ENCODE measurements at places on chromosomes 13 and 19.

GRCh38 chr13:95457294-95457693 is 95.2 kb upstream of the CLDN10 start:
- H3K4me3 ChIP-seq = no peak overlapping the region
- peaks cover 8% of the 10 kb centered on the region for H3K4me1 ChIP-seq
- H3K27ac ChIP-seq = no peak overlapping the region
- no peaks in the 10 kb centered on the region for H3K27me3 ChIP-seq
- DNase-seq = no peak
- no peaks in the 10 kb centered on the region for H3K36me3 ChIP-seq

DNA sequence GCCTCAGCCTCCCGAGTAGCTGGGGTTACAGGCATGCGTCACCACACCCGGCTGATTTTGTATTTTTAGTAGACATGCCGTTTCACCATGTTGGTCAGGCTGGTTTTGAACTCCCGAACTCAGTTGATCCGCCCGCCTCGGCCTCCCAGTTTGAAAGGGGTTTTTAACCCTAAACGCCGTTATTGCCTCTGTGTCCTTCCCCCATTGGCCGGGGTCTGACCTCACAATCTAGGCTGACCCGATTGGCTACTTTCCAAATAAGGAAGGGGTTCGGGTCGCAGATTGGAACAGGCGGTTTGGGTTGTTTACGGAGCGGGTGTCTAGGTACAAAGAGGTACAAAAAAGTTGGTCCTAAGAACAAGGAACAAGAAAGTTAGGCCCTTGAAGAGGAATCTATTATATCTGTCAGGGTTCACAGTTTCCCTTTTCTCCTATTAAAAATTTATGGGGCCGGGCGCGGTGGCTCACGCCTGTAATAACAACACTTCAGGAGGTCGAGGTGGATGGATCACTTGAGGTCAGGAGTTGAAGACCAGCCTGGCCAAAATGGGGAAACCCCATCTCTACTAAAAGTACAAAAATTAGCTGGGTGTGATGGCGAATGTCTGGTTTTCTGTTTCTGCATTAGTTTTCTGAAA is 1.0 kb downstream of the ZNF253 start:
- H3K27ac ChIP-seq = peak overlapping the region; percentile 88
- no peaks in the 10 kb centered on the region for H3K27me3 ChIP-seq
- H3K4me3 ChIP-seq = peak overlapping the region; percentile 89
- H3K36me3 ChIP-seq = no peaks in the 10 kb centered on the region
- DNase-seq = peak; percentile 51
- H3K4me1 ChIP-seq = peaks cover 16% of the 10 kb centered on the region

DNA sequence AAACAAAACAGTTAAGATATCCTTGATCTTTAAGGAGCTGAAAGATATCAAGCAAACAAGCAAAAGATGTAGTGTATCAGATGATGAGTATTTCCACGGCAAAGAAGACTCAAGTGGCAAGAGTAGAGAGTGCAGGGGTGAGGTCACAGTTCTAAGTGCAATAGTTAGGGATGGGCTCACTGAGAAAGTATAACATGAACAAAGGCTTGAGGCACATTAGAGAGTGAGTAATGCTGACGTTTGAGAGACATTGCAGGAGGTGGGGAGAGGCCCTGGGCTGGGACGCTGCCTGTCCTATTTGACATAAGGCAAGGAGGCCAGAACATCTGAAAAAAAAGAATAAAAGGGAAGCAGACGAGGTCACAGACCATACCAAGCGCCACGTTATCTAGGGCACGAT is 1.4 kb downstream of the DUXA start:
- H3K4me1 ChIP-seq = no peaks in the 10 kb centered on the region
- no peak overlapping the region for H3K27ac ChIP-seq
- DNase-seq = no peak
- no peaks in the 10 kb centered on the region for H3K36me3 ChIP-seq
- no peak overlapping the region for H3K4me3 ChIP-seq

DNA sequence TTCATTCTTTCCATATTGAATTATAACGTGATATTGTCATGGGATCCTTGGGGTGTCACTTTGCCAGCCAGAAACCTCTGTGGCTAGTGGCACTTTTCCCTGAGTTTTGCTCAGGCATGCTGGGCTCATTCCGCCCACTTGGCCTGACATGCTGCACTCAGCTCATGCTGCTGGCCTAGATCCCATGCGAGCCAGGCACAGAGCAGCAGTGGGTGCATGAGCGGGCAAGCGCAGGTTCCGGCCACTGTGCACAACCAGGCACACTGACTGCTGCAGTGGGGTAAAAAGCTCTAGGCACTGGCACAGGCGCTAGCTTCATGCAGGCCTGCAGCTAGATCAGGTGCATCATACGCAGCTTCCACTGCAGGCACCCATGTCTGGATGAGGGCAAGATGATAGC is 221.2 kb downstream of the MAB21L1 start:
- no peaks in the 10 kb centered on the region for H3K4me1 ChIP-seq
- DNase-seq = no peak
- H3K27me3 ChIP-seq = no peaks in the 10 kb centered on the region
- no peaks in the 10 kb centered on the region for H3K36me3 ChIP-seq
- H3K4me3 ChIP-seq = no peak overlapping the region

DNA sequence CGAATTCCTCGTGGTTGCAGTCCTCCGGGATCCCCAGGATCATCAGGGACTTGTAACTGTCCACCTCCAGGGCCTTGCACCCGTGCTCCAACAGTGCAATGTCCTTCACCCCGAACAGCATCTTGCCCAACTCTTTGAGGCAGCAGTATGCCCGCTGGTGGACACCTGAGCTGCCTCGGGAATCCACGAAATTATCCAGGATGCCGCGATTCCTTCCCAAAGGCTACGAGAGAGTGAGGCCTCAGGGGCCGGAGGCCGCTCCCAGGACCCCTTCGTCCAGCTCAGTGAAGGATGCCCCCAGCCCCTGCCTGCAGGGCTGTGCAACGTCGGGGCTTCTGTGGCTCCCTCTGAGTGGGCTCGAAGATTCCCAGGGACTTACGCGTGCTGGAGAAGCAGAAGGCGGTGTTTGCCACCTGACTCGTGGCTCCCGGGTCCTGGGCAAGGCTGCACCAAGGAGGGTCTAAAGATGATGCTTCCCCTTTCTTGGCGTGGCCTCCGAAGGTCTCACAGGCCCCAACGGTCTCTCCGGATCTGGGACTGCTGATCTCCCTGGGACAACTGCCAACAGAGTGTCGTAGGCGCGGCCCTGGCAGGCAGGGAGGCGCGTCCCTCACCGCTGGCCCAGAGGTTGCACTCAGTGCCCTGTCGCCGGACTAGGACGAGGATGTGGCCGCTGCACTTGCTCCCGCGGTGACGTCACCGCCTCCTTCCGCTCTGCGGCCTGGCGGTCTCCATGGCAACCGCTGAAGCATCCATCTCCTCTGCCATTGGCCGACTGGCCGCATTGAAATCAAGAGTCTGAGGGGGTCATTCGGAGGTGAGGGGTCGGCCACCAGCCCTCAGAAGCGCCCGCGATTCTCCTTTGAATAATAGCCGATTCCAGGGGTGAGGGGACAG is at the start of gene PNMA8C:
TSS of gene PNMA8C (minus strand) at position 698 of the 897 bp plus-strand sequence. CDS start at position 121, 577 bp downstream.
- peaks cover 42% of the 10 kb centered on the region for H3K27me3 ChIP-seq
- DNase-seq = no peak
- H3K27ac ChIP-seq = no peak within 1 kb of the TSS
- H3K4me1 ChIP-seq = peaks cover 19% of the 10 kb centered on the region

GRCh38 chr13:42354241-42355091 is 82.5 kb downstream of the AKAP11 start:
- no peak overlapping the region for H3K4me3 ChIP-seq
- H3K36me3 ChIP-seq = no peaks in the 10 kb centered on the region
- peaks cover 31% of the 10 kb centered on the region for H3K4me1 ChIP-seq
- H3K27ac ChIP-seq = peak overlapping the region; percentile 66

GRCh38 chr19:39481229-39481545 is 549 bp downstream of the TIMM50 start:
- peaks cover 23% of the 10 kb centered on the region for H3K4me1 ChIP-seq
- peak overlapping the region; percentile 99 for H3K4me3 ChIP-seq
- H3K27me3 ChIP-seq = no peaks in the 10 kb centered on the region
- peaks cover 33% of the 10 kb centered on the region for H3K36me3 ChIP-seq
- DNase-seq = no peak

DNA sequence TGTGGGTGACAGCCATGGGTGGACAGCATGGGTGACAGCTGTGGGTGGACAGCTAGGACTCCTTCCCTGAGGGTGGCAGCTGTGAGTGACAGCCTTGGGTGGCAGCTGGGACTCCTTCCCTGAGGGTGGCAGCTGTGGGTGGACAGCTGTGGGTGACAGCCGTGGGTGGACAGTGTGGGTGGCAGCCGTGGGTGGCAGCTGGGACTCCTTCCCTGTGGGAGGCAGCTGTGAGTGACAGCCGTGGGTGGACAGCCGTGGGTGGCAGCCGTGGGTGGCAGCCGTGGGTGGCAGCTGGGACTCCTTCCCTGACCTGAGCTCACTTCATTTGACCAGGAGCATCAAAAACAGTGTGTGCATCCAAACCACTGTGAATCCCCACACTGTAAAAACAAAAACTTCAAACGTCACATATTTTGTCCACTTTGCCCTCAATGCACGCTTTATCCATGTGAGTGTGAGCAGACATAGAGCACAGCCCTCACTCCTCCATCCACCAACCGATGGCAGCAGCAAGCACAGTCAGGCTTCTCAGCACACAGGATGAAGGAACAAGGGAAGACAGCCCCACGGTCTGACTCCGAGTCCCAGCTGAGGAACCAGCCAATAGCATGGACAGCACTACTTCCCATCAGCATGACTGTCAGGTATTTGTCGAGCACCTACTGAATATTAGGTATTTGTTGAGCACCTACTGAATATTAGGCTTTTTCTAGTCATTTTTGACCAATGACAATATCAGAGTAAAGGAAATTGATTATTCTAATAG is 1.6 kb upstream of the CFAP97D2 start:
- H3K4me3 ChIP-seq = no peak overlapping the region
- H3K27ac ChIP-seq = no peak overlapping the region
- DNase-seq = no peak
- peaks cover 50% of the 10 kb centered on the region for H3K4me1 ChIP-seq
- H3K27me3 ChIP-seq = no peaks in the 10 kb centered on the region
- no peaks in the 10 kb centered on the region for H3K36me3 ChIP-seq

DNA sequence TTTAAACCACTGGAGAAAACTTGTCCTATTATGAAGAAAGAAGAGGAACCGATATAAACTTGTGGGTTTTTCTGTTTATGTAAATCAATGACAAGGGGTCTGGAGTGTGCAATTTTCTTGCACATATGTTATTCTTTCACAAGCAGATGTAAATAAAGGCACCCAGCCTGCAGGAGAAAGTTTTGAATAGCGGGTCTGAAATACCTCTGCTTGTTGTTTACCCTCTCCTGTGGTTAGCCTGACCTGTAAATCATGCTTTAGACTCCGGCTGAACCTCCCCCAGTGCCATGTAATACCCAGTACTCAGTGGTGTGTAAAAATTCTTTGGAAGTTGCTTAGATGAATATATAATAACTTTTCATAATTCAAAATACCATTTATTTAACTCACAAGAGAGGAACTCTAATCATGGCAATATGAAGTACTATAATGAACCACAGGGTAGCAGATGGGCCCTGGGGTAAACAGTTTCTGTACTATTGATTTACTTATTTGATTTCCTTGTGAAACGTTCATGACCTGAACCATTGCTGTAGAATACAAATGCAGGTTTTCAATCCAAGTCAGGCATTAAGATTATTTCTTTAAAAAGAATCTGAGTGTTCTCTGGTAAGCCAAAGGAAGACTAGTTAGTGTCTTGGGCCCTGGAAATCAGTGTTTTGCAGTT is 245.1 kb downstream of the LMO7 start:
- H3K4me3 ChIP-seq = no peak overlapping the region
- H3K36me3 ChIP-seq = no peaks in the 10 kb centered on the region
- no peak for DNase-seq
- H3K4me1 ChIP-seq = peaks cover 5% of the 10 kb centered on the region

DNA sequence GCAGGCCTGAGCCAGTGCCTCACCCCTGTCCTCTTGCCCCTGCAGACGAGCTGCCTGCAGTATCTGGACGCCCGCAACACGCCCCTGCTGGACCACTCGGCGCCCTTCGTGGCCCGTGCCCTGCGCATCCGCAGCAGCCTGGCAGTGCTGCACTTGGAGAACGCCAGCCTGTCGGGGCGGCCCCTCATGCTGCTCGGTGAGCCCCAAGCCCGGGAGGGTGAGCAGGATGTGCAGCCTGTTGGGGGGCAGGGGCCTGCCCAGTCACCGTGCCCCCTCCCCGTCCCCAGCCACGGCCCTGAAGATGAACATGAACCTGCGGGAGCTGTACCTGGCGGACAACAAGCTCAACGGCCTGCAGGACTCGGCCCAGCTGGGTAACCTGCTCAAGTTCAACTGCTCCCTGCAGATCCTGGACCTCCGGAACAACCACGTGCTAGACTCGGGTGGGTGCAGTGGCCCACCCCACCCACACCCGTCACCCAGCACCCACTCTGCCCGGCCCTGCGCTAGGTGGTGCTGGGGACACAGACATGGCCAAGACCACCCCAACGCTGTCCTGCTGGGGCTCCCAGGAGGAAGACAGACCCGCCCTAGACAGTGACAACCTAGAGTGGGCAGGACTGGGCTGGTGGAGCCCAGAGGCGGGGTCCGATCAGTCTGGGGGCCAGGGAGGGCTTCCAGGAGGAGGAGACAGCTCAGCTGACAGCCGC is 18.6 kb downstream of the NKPD1 start:
- no peaks in the 10 kb centered on the region for H3K4me1 ChIP-seq
- no peaks in the 10 kb centered on the region for H3K27me3 ChIP-seq
- H3K27ac ChIP-seq = no peak overlapping the region
- peaks cover 41% of the 10 kb centered on the region for H3K36me3 ChIP-seq
- no peak overlapping the region for H3K4me3 ChIP-seq

DNA sequence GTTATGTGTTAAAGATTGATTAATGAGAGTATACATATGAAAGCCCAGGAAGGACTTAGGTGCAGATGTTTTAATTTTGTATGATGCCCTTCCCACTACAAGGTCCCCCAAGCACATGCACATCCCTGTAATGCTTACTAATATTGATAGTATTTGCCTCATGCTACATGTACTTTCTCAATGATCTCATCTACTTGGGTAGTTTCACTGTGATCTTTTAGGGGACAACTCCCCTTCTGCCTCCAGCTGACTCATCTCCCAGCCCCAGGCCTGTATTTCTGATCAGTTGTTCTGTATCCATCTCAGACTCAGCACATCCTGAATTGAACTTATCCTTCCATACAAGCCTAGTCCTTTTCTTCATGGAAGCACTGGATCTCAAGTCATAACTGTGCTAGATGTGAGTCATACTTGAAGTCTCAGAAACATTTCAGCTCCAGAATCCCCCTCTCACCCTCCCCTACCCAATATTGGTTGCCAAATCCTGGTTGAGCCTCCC is 49.4 kb upstream of the INTS6 start:
- no peaks in the 10 kb centered on the region for H3K4me1 ChIP-seq
- H3K4me3 ChIP-seq = no peak overlapping the region
- H3K36me3 ChIP-seq = no peaks in the 10 kb centered on the region
- DNase-seq = no peak
- H3K27me3 ChIP-seq = no peaks in the 10 kb centered on the region
- H3K27ac ChIP-seq = no peak overlapping the region

All from CD4-positive, alpha-beta T cell (primary cell).